ENCODE measurements at places on chromosomes 2 and 18.

- DNase-seq: no peak
Observed at GRCh38 chr2:101720732-101721131, 23.2 kb downstream of the MAP4K4 start.

DNA sequence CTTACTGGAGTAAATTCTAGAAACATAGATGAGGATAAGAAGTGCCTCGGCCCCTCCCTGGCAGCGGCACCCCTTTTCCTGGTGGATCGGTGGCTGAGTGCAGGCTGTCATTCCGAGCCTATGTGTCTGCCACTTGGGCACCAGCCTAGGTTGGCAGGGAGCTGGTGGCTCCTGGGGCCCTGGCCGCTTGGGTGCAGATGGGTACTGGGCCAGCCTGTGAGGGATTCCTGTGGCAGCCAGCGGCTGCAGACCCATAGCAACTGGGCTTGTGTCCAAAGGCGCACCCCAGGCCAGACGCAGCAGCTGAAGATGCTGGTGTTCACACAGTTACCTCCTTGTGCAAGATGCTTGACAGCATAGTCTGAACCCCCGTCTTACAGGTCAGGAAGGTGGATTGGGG lies 2.8 kb downstream of the SNORC start:
- no peak for DNase-seq

- no peak for DNase-seq
Observed at GRCh38 chr2:173119069-173119807, 43.6 kb downstream of the MAP3K20 start.

DNA sequence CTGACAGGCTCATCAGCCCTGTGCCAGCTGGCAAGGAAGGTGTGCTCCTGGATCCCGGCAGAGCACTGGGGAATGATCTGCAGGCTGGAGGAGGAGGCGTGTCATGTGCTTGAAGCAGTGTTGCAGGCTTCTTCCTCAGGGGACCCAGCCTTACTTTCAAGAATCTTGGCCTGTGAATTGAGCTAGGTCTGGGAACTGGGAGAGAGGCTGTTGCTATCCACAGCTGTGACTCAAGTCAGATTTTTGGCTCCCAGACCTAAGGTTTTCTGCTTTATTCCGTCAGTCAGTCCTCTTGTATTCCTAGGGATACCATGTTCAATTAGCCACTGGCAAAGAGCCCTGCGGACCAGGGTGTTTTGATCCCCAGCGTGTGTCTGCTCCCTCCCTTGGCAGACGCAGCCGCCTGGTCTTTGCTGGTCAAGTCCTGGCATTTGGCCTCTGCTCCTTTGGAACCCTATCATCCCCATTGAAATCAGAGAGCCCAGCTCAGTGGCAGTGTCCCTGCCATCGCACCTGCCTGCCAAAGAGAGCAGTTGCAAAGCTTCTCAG lies 32.4 kb downstream of the ASB1 start:
- no peak for DNase-seq

DNA sequence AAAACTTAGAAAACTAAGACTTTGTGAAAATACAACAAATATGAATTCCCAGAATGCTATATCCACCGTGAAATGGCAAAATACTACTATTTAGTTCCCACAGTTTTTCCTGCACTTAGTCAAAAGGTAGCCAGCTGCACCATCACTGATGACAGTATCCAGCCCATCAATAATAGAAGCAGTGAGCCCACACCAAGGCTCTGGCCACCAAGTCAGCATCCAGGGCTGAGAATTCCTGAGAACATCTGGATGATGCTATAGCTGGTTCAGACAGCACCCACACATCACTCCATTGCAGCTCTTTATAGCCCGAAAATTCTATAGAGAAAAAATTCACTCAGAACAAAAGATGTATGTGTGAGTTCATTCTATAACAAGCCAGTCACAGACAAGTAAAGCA lies 159.1 kb upstream of the SPATS2L start:
- DNase-seq: no peak

GRCh38 chr2:10047616-10048500 lies 4.5 kb downstream of the KLF11 start:
- DNase-seq: no peak

DNA sequence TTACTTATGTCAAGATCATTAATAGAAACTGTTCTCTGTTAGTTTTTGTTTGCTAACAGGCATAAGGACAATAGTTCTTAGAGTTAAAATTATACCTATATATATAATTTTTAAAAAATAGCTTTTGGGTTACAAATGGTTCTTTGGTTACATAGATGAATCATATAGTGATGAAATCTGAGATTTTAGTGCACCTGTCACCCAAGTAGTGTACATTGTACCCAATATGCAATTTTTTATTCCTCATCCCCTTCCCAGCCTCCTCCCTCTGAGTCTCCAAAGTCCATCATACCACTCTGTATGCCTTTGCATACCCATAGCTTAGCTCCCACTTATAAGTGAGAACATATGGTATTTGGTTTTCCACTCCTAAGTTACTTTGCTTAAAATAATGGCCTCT lies 26.4 kb downstream of the SLC4A1AP start:
- no peak for DNase-seq

- DNase-seq: no peak
Observed at GRCh38 chr18:11040823-11041656, 108.3 kb downstream of the PIEZO2 start.
